ENCODE measurements at places on chromosomes 13 and 19.
A peak's percentile ranks its signal among the peaks of the same experiment; 100 is the strongest.

DNA sequence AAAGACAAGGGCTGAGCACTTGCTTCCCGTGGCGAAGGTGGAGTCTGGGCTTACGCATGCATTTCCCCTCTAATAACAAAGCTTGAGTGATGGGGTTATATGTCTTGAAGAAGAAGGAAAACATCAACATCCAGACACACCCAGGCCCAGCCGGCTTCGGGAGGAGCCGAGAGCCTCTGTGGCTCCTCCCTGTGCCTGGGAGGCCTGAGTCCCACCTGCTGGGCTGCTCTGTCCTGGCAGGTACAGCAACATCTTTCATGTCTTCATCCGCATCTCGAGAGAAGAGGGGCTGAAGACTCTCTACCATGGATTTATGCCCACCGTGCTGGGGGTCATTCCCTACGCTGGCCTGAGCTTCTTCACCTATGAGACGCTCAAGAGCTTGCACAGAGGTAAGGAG lies 30.6 kb downstream of the TMEM161A start:
- DNase-seq, result no peak

DNA sequence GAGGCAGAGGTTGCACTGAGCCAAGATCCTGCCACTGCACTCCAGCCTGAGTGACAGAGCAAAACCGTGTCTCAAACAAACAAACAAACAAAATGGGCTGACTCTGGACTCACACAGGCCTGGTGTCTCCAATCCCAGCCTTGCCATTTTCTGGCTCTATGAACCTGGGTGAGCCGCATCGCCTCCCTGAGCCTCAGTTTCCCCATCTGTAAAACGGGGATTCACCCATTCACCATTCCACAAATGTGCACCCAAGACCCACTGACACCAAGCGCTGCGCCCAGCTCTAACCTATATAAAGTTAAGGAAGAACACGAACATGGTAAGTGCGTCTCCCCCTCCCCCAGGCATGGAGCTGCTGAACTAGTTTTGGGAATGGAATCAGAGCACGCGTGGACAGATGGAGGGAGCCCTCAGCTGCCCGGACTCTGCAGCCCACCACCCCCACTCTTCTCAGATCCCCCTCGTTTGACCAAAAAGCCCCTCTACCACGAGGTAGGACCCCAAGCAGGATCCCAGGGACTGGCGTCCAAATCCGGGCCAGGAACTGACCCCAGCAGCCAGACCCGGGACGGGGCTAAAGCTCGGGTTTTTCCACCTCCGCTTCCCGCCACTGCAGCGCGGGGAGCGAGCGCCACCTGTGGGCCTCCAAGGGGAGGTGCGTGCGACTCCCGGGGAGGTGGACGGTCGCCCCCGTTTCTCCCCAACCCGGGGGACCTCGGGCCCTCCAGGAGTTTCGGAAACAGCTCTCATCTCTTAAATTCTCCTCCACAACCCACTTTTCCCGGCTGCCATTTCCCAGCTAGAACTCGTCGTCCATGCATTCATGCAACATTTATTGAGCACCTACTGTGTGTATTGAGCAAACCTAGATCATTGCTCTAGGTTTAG lies 33.0 kb upstream of the ADGRE5 start:
- DNase-seq, result peak; percentile 74

DNA sequence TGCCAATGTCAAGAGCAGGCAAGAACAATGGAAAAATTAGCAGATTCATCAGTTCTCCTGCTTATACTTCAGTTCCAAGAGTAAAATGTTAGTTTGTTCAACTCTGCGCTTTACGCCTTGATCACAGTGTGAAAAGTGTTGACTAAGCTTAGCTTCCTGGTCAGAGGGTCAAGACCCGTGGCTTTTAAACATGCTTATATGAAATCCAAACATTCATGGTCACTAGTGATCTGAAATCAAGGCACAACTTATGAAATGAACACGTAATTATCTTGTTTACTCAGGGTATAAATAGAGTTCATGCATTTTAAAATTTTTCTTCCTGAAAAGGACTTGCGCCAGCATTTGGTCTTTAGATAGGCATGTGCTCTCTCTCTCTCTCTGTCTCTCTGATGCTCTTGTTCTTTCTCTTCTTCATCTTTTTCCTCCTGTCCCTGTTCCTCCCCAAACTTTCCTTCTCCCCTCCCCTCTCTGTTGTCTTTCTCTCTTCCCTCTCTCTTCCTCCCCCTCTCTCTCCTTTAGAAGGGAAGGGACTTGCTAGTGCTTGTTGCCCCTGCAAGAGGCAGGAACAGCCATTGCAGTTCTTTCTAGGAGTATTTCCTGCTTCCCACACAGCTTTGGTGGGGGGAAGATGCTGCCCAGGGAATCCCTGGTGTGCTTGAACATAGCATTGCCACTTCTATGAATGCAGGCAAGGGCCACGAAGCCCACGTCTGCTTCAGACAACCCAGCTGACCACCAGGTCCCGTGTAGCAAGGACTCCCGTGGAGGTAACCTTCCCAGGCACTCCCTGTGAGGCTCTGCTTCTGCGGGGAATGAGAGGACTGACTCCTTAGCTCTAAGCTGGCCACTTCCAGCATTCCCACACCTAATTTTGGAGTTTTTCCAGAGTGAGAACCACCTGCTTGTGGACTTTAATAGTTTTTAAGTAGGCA lies 7.1 kb upstream of the ZNF536 start:
- DNase-seq, result no peak

- no peak for DNase-seq
These were observed 15.6 kb downstream of the NAA16 start for GRCh38 chr13:41326661-41327060.

DNA sequence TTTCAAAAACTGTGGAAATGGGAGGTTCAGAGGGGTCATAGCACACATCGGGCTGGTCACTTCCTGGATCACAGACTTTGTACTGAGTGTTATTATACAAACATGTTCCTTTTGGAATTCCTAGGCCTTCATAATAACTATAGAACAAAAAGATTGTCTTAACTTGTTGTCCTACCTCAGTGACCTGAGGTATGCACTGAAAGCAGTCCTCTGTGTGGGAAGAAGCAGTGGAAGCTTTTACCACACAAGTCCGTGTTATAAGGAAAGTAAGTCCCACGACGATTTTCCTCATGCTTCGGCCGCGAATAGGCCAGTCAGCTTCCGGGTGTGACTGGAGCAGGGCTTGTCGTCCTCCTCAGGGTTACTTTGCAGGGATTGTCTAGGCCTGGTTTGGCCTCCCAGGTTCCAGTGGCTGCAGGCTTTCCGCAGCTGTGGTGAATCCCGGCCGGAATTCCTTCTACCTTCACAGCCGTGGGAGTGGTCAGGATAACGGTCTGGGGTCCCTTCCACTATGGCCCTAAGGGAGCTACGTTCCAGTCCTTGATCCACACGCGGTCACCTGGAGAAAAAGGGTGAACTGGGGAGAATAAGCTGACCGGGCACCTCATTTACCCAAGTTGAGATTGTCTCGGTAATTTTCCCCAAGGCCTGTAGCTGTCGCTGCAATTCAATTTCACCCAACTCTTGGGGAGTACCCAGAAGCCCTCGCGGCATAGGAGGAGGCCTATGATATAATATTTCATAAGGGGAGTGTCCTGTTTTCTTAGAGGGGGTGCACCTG lies 16.0 kb downstream of the NAPSA start:
- DNase-seq, result no peak

- DNase-seq, result peak; percentile 87
These were observed 661 bp upstream of the MIR17HG start for GRCh38 chr13:91346850-91347201.

DNA sequence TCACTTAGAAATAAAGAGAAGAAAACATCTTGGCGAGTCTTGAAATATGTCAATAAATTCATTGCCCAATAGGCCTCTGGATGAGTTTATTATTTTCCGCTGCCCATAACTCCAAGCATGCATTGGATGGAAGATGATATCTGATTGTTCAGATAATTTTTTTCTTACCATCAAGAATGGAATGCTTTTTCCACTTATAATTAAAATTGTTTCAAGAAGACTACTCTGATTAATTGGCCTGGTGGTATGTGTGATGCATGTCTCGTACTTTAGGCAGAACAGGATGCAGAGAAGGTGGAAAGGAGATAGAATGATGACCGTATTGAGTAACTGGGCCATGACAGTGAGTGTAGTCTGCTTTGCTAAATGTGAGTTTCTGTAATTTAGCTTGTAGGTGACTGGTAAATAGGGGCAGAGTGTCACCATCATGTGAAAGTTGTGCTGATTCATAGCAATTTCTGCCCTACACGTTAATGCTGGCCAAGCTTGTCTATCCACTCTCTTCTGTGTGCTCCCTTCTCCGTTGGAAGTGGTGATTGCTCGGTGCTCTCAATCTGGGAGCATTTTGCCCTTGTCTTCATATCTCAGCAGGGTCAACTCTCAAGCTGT lies 13.5 kb upstream of the SPATA13 start:
- DNase-seq, result no peak

DNA sequence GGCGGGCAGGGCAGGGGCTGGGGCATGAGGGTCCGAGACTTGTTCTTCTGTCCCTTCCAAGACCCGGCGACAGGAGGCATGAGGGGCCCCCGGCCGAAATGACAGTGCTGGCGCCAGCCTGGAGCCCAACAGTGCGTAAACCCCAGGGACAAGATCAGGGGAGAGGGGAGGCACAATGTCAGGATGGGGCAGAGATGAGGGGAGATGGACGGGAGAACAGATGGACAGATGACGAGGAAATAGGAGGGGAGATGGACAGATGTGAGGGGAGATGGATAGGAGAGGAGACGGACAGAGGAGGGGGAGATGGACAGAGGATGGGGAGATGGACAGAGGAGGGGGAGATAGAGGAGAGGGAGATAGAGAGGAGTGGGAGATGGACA lies 518 bp downstream of the FLT3LG start:
- DNase-seq, result peak; percentile 41

GRCh38 chr19:30393046-30393445 lies 20.9 kb downstream of the ZNF536 start:
- no peak for DNase-seq

- DNase-seq, result no peak
These were observed 8.9 kb upstream of the VSTM2B start for GRCh38 chr19:29516821-29517395.

GRCh38 chr19:41425174-41426115 lies 1.7 kb downstream of the B3GNT8 start:
- DNase-seq, result no peak

- no peak for DNase-seq
These were observed 41.0 kb downstream of the POU4F1 start for GRCh38 chr13:78562237-78562889.

DNA sequence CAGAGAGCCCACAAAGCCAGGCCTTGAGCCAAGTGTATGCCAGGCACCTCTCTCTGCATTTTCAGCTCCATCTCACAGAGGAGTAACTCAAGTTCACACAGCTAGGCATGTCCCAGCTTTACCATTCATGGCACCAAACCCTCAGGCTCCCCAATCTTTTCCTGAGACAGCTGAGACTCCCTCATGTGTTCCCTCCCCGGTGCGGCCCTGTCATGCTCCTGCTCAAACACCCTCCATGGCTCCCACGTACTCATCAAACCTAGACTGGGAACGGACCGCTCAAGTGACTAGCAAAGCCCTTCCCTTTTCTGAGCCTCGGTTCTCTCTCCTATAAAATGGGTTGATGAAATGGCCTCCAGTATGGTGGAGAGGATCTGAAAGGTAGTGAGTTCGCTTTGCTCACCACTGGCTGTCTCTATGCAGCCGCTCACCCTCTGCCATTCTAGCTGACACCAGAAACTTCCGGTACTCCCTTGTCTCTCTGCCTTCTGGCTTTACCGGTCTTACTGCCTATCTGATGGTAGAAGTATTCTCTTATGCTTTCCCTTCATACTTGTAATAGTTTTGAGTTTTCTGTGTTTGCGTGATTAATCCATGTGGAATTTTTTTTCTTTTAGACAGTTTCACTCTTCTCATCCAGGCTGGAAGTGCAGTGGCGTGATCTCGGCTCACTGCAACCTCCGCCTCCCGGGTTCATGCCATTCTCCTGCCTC lies 7.8 kb upstream of the SLC44A2 start:
- no peak for DNase-seq

DNA sequence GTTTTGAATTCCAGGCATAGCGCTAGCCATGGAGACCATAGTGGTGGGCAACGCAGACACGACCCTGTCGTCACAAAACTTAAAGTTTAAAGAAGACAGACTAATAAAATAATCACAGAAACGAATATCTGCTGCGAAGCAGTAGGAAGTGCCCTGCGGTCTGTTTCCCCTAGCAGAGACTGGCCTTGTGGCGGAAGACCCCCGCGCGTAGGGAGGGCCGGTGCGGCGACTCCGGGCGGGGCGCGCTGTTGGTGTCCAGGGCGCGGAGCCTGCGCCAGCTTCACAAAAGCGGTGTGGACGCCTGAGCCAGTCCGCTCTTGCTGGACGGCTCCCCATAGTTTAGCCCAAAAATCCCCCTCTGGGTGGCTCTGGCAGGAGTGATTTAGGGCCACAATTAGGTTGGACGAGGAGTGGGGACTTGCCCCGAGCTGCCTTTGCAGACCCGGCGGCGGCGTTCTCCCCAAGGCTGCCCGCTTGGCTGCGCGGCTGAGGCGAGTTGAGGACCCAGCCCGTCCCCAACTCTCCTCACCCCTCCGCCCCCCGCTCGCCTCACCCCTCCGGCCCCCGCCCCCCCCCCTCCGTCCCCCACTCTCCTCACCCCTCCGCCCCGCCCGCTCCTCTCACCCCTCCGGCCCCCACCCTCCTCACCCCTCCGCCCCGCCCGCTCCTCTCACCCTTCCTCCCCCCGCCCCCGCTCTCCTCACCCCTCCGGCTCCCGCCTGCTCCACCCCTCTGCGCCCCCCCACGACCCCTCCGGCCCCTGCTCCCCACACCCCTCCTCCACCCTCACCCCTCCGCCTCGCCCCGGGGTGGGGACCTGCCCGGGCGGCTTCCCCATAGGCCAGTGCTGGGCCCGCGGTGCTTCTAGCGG lies 14.2 kb upstream of the LATS2 start:
- no peak for DNase-seq

- DNase-seq, result no peak
These were observed 21.1 kb downstream of the SYDE1 start for GRCh38 chr19:15128162-15128770.

GRCh38 chr19:55525289-55526101 lies 11.4 kb downstream of the SBK2 start:
- DNase-seq, result peak; percentile 38

GRCh38 chr19:56091066-56091490 lies 30.0 kb downstream of the ZNF787 start:
- no peak for DNase-seq

DNA sequence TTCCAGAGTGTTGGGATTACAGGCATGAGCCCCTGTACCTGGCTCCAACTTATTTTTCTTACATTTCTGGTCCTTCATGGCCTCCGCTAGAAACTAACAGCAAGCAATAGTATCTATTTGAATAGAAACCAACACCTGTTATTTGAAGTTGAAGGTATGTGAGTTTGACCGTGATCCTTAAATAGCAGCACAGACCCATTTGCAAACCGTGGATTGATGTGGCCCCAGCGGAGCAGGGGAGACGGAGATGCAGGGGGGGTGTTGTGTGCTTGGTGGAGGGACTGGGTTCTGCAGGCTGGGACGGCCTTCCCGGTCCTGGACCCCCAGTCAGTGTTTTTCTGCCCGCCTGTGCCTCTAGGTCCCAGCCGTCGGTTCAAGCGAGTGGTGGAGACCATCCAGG lies 16.9 kb downstream of the TMEM150B start:
- no peak for DNase-seq

DNA sequence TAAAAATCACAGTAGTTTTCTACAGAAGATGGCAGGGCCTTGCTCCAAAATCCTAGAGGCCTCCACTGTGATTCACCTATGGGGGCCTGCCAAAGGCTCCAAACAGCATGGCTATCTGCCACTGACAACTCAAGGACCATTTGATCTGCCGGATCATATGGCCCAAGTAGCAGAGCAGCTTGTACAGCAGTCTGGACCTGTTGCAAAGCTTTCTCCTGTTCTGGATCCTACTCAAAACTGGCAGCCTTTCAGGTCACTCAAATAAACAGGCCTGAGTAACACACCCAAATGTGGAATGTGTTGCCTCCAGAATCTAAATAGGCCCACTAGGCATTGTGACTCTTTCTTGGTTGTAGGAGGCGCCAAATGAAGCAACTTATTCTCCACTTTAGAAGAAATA lies 1049.3 kb downstream of the PCDH9 start:
- DNase-seq, result no peak

All from NCI-H82 (cell line).